ENCODE measurements at places on chromosomes 13 and 19.
A peak's percentile ranks its signal among the peaks of the same experiment; 100 is the strongest.

DNA sequence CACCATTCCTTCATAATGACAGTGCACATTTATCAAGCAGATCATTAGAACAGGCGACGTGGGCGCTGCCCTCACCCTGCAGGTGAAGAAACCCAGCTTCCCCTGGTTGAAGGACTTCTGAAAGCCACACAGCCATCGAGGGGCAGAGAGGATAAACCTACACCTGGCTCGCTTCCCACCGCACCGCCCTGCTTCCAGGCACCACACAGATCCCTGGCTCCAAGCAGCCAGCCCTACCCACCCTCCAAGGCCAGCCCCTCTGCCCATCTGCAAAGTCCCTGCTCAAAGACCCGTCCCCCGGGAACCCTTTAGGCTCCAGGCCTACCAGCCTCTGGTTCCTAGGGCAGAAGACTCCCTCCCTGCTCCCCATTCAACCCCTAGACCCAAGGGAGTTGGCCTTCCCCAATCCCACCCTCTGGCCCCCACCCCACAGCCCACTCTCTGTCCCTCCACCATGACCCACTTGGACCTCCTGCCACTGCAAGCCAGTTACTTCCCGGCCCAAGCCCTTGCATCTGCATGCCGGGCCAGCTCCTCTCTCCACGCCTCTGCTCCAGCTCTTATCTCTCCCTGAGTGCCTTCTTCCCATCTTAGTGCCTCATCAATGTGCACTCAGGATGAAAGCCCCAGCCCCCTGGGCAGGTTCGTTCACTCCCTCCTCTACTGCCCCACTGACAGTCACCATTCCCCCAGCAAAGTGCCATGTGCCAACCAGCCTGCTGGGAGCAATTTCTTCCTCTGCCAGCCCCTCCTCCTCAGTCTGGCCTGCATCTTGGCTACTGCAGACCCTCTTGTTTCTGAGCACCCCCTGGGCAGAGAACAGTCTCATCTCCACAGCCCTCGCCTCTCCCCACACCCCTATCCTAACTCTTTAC lies 28.0 kb downstream of the PEPD start:
- DNase-seq, result no peak

- no peak for DNase-seq
Observed at GRCh38 chr13:112679932-112680677, 9.7 kb upstream of the ATP11A start.

DNA sequence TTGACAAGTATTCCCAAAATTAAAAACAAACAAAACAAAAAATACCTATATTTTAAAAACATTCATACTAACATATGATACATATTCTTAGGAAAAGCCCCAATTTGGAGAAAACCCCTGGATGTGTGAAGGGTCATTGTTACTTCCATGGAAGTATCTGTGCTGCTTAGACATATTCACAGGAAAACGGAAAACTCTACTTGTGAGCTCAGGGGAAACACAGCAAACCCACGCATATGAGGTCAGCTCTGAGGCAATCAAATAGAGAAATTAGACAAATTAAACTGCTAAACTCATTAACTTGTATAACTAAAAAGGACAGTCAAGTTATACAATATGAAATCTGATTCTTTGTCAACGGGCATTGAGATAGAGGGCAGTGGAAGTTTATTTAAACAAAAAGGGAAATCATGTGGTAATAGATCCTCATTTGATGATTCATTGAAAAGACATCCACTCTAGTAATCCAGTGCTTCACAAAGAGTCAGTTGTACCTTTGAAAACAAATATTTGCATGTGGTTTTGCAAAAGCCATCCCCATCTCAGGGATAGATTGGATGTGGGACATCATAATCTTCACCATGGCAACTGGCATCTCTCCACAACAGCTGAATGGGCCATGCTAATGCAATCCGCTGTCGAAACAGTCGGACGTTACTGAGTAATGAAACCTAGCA lies 423.4 kb downstream of the ITGBL1 start:
- DNase-seq, result no peak

DNA sequence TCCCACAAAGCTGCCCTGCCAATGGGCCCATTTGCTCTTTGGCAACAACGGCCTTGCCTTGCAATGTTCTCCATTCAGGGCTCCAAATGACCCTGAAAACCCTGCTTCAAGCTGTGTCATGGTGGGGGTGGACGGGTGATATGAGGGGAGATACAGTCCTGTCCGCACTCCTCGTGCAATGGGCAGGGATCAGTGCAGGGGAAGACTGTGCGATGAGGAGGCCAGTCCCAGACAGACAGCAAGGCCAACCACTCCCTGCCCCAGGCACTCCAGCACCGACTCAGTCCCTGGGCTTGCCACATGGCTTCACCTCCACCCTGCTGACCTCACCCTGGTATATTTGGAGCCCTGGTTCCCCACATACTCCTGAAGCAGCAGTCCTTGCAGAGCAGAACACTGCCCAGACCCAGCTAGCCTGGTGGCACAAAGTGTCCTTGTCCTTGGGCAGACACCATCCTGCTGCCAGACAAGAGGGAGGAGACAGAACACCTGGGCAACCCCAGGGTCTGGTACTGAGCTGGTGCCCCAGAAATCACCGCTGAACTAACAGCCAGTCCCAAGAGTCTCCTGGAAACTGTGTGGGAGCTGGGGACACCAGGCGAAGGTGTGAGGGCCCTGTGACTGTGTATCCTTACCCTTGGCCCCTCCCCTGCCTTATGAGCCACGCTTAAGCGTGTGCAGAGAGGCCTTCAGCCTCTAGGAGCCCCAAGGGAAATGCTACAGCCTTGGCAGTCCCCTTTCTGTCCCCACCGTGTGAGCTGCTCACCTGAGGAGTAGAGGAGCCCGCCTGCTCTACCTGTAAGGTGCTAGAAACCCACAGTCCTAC lies 9.1 kb upstream of the SLC35E1 start:
- no peak for DNase-seq

- no peak for DNase-seq
Observed at GRCh38 chr19:45981350-45981749, 7.7 kb upstream of the NOVA2 start.

GRCh38 chr13:114079601-114080536 lies 52.6 kb downstream of the RASA3 start:
- no peak for DNase-seq

DNA sequence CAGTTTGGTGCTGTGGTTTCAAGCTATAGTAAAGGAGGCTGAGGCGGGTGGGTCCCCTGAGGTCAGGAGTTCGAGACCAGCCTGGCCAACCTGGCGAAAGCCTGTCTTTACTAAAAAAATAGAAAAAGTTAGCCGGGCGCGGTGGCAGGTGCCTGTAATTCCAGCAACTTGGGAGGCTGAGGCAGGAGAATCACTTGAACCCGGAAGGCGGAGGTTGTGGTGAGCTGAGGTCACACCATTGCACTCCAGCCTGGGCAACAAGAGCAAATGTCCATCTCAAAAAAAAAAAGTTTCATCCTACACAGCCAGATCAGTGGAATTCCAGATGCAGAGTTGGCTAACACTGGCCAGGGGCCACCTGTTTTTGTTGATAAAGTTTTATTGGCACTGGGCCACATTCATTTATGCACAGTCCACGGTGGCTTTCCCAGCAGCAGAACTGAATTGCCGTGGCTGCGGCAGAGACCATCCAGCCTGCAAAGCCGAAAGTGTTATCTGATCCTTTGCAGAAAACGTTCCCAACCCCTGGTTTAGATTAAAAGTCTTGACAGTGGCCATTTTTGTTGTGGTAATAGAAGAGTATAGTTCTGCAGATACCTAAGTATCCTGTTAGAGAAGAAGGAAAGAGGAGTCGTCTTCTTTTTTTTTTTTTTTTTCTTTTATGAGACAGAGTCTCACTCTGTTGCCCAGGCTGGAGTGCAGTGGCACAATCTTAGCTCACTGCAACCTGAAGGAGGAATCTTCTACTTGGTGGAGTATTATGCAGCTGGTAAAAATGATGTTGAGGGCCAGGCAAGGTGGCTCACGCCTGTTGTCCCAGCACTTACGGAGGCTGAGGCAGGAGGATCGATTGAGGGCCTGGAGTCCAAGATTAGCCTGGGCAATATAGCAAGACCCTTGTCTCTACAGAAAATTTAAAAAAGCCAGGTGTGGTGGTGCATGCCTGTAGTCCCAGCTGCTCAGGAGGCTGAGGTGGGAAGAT lies 8.7 kb downstream of the NCLN start:
- DNase-seq, result no peak

DNA sequence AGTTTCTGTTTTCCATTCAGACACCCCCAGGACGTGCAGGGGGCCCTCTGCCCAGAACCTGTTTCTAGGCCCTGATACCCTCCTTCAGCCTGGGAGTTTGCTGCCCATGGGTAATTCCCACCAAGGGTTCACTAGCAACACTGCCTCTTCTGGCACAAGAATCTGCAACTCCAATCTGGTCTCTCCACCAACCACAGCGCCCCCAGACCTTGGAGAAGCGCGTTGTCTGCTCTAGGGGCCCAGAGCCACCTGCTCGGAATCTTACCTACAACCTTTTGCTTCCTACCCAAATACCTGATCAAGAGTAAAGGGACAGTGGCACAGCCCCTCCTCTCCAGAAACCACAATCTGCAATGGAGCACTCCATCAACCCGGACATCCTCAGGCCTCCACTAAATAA lies 763 bp downstream of the ZNF180 start:
- DNase-seq, result no peak

- DNase-seq, result no peak
Observed at GRCh38 chr19:53870485-53870844, 2.8 kb downstream of the MYADM start.

GRCh38 chr13:48976576-48977285 lies 1.0 kb downstream of the FNDC3A start:
- DNase-seq, result no peak

GRCh38 chr13:112222971-112223370 lies 153.2 kb upstream of the SPACA7 start:
- no peak for DNase-seq

GRCh38 chr13:98517576-98518310 lies 59.2 kb downstream of the STK24 start:
- DNase-seq, result no peak

- DNase-seq, result no peak
Observed at GRCh38 chr13:93422980-93423543, 196.5 kb downstream of the GPC6 start.

- no peak for DNase-seq
Observed at GRCh38 chr19:31527443-31527842, 178.2 kb upstream of the TSHZ3 start.

GRCh38 chr19:39405958-39406655 lies 540 bp upstream of the ZFP36 start:
- no peak for DNase-seq

DNA sequence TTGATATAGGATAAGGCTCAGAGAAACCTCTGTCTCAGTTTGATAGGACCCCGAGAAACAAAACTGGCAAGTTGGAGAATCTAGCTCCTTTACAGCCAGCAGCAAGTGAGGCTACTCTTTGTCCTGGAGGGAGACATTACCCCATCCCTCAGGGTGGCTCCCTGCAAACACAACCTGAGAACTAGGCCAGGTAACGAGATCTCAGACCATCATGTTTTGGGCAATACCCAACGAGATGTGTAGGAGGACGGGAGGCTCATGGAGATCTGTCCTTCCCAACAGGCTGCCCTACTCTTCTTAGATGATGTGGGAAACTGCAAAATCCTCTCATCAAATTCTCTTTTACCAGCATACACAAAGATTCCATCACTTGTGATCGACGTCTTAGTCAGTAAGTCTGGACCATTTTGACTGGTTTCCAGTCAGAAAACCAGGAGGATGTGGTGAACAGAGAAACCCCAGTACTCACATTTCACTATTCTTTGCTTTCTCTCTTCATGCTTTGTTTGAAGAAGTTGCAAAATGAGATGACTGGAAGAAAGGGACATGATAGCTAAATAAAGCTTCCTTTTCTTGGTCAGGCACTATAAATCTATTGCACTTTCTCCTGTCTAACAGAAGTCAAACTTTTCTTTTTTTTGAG lies 6.0 kb upstream of the CTU1 start:
- no peak for DNase-seq

DNA sequence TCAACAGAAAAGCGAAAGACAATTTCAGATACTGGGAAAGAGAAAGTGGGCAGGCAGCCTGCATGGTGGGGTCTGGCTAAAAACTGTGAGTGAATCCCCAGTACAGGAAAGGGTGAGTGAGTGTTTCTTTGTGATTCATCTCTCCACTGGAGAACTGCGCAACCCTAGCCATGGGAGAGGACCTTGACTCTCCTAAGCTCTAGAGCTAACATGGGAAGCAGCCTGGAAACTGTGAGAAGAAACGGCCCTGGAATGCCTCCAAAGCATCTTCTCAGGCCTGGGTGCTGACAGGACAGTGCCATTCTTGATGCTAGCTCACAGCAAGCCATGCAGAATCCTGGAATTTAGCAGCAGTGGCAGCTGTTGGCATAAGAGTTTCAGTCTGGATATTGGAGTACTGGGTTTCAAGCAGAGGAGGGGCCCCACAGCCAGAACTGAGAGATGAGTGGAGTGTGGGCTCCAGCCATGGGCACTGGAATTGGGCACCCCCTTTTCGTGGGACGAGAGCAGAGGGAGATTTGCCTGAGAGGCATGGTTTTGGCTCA lies 18.7 kb upstream of the SLAIN1 start:
- DNase-seq, result no peak

GRCh38 chr19:1243768-1244692 lies 2.5 kb downstream of the ATP5F1D start:
- peak; percentile 96 for DNase-seq

GRCh38 chr13:23356368-23356767 lies 77.1 kb downstream of the SACS start:
- DNase-seq, result no peak

DNA sequence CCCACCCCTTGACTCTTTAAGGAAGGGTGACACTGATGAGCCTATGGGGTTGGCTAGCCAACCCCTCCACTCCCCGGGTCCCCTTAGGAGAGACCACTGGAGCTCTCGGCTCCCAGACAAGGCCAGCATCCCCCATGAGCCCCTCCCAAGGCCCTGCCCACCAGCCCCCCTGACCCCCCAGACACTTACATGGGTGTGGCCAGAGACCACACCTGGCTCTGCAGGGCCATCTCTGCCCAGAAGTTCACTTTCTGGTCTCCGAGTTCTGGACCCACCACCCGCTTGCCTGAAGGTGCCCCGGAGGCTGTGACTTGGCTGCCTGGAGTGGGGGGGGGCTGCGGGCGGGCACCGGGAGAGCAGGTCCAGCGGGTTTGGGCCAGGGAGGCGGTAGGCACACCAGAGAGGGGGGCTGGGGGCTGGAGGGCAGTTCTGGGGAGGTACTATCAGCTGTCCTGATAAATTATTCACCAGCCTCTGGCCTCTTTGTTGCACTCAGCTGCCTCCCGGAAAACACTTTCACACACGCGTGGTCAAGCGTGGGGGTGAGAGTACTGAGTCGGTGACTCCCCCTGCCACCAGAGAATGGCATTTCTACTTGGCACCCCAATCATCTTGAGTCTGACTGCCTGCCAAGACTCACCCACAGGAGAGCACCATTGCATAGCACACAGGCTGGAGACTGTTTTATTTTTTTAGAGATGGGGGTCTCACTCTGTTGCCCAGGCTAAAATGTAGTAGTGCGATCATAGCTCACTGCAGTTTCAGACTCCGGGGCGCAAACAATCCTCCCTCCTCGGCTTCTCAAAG lies at the start of gene PALM3:
Gene PALM3 (minus strand): TSS at position 326 of the 807 bp plus-strand sequence. CDS start 96 bp downstream, at position 230.
- peak; percentile 88 for DNase-seq

DNA sequence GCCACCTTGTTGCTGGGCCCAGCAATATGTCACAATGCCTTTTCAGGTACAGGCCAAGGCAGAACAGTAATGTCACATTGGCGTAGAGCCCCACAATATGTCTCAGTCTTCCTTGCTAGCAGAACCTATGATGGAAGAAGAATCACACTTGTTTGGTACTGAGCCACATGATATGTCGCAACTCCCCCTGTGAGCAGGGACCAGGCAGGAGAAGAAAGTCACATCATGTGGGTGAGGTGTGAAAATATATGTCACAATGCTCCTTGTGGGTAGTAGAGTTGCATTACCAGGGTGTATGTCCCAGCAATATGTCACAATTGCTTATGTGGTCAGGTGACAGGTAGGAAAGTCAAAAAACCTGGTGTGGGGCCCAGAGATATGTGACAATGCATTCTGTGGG lies 7.1 kb upstream of the ZNF91 start:
- no peak for DNase-seq
